T-helper 9 cell (primary cell): ENCODE measurements at places on chromosomes 1 and 21.

DNA sequence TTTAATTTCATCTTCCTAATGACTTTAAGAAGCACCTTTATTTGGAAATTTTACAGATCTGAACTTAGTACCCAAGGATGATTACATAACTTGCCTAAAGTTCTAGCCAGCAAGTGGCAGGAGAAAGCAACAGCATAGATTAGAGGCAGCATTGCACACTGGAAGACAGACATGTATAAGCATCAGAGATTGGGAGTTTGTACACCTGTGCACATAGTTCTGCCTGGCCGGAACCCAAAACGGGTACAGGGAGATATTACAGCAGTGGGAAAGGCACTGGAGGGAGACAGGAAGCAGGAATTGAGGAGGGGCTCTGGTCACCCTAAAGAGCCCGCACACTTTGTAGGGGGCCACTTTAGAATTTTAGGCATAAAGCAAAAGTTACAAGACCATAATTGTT is 19.3 kb downstream of the GBP6 start:
- DNase-seq = no peak

DNA sequence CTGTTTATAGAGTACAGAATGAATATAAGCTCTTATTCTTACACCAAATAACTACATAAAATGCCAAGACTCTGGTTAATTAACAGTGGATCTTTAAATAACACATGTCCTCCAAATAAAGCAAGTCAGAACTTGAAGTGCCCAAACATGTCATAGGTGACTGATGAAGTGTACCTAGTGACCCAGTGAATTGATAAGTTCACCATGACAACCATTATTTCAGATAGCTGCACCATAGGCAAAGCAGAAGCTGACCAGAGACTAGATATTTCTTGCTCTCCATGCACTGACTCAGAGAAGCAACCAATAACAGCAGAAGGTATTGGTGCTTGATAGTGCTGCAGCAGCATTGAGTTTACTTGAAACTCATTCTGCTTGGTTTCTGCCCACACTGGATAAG is 192.1 kb downstream of the DUSP10 start:
- DNase-seq = no peak

DNA sequence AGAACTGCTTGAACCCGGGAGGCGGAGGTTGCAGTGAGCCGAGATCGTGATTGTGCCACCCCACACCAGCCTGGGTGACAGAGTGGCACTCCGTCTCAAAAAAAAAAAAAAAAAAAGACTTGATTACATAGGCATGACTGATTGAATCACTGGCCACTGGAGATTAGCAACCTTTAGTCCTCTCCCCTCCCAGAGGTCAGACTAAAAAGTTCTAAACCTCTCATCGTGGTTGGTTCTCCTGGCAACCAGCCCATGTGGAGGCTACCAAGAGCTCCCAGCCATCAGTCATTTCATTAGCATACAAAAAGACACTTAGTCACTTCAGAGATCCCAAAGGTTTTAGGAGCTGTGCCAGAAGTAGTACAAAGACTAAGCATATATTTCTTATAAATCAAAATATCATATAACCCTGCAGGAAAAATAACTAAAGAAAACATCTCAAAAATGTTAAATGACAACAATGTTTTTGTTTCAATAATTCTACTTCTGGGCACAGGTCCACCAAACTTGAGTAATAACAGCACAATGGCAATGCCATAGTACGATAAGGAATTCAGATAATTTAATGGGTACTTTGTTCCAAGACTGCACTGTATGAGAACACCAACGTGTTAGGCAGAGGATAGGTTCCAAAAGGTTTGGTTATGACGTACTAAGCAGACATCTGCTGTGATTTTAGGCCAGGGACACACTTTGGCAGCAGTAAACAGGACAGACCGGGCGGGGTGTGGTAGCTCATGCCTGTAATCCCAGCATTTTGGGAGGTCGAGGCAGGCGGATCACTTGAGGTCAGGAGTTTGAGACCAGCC is 18.1 kb downstream of the USP48 start:
- no peak for DNase-seq

DNA sequence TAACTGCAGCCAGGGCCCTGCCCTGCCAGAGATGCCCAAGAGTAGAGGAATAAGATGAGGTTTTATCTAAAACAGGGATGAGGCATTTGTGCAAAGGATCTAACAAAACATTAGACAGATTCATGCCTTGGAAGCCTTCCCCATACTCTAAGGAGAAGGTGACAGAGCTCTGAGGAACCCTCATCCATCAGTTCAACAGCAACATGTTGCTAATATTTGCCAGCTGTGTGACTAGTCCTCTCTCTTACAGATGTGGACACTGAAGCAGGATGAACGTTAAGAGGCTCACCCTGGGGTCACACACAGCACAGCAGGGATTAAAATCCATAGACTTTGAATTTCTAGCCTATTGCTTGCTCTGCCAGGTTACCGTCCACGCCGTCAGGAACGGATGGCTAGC is 99.0 kb downstream of the ZBTB18 start:
- no peak for DNase-seq

GRCh38 chr1:29050166-29050565 is 73.5 kb downstream of the TMEM200B start:
- DNase-seq = no peak

DNA sequence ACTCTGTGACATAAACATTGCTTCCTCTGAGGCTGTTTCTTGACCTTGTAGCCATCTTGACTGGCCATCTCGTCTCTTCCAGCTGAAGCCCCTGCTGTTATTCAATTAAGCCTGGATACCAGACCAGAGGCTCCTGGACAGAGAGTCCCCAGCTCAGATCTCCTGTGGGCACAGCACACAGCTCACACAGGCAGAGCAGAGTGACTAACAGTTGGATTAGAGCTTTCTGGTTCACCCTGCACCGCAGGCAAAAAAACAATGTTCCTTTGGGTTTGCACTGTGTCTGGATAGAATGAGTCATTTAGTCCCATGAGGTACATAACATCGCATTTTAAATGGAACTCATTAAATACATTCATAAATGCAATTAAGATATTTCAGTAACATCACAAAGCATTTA is 33.4 kb upstream of the USH2A start:
- no peak for DNase-seq

DNA sequence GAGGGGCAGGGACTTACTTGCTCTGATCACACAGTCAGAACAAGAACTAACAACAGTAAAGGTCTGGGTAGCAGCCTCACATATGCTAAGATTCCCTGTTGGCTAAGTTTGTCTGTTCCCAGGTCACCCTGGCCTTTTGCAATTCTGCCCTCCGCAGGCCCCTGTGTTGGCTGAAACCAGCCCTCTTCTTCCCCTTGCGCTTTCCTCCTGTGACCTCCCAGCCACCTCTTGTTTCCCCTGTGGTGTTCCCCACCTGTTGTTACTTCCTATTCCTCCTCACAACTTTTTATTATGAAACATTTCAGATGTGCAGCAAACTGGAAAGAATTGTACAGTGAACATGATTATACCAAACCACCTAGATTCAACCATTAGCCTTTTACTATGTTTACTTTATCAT is 23.4 kb downstream of the MAPKAPK2 start:
- no peak for DNase-seq

GRCh38 chr1:81549588-81550127 is 251.1 kb upstream of the ADGRL2 start:
- no peak for DNase-seq

GRCh38 chr1:245829826-245830225 is 675.0 kb downstream of the KIF26B start:
- DNase-seq = no peak

DNA sequence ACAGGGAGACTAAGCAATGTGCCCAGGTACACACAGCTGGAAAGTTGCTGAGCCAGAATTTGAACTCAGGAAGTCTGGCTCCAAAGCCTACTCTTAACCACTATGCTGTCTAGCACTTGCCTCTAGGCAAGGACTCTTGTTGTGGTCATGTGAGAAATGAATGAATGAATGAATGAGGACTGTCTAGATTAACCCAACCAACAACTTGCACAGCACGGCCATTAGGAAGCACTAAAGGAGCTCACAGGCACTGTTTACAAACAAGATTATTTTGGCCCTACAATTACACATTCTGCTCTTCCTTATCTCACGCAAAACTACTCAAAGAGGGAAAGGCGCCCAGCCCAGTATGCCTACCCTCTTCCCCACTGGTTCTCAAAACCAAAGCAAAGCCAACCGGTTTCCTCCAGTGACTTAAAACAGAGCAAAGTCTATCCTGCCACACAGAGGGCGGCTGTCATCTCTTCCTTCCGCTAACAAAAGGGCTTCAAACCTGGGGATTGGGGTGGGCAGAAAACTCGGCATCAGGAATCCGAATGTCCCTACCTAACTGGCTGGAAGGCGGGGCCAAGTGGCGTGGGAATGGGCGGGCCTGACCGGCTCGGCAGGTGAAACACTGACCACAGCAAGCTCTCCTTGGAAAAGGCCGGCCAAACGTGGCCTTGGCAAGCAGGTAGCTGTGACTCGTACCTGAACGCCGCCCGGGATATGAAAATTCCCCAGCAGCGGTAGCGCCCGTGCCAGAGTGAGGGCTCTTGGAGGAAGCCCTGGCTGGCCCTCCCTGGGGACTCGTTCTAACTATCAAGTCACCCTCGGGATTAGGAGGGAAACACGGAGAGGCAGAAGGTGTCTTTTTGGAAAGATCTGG is 948 bp downstream of the STK40 start:
- peak; percentile 30 for DNase-seq

DNA sequence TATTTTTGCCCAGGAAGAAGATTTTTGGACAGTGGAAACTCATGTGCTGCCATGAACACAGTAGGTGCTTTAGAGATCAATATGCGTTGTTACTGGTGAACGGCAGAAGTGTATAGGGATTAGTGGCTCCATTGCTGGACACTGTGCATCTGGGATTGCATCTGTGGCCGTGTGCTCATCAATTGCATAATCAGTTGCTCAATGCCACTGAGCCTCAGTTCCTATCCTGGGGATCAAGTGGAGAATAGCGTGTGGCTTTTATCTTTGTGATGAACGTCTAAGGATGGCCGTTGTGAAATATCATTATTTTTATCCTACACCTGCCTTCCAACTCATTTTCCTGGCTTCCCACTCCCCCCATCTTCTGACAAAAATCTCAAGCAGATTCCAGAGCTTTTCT is 5.4 kb downstream of the TNN start:
- no peak for DNase-seq

DNA sequence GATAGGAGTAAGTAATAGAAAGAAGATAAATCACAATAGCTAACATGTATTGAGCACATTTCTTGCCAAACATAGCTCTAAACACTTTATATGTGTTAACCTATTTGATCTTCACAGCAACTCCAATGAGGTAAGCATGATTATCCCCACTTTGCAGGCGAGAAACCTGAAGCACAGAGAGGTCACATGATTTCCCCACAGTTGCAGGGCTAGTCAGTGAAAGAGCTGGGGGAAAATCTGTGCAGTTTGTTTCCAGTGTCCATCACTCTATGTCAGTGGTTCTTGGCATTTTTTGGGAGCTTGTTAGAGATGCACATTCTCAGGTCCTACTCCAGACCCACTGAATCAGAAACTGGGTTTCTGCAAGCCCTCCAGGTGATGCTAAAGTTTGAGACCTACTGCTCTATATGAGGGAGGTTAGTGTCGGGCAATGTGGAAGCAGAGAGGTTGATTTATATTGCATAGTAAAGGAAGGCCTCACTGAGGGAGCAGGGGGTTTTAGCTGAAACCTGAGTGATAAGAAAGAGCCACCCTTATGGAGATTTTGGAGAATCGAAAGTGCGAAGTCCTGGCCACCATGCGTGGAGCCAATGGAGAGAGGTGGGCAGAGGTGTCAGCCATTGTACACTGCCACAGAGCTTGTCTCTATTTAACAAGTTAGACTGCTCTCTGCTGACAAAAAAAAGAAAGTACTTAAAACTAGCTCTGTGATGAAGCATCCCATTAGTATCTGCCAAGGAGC is 20.9 kb downstream of the MCOLN3 start:
- DNase-seq = peak; percentile 6

DNA sequence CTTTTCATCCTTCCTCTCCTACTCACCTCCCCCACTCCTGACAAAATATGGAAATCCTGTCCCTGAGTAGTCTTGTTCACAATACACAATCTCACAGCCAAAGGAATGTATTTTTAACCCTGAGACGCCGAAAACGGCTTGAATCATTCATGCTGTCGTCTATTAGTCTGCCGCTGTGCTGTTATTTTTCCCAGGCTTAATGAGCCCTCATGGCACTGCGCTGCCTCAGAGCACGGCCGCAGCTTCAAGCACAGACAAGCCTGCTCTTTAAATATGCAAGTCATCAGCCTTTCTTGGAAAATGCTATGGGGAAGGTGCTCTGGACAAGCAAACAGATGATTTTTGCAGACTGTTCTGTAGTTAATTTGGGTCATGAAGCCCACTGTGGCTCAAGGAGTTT is 302.7 kb downstream of the DISC1 start:
- no peak for DNase-seq

- no peak for DNase-seq
Observed at GRCh38 chr1:116408803-116409720, 36.0 kb downstream of the ATP1A1 start.

- no peak for DNase-seq
Observed at GRCh38 chr1:59332983-59333382, 36.1 kb downstream of the FGGY start.

- peak; percentile 8 for DNase-seq
Observed at GRCh38 chr1:40232444-40232843, 15.3 kb upstream of the TMCO2 start.

DNA sequence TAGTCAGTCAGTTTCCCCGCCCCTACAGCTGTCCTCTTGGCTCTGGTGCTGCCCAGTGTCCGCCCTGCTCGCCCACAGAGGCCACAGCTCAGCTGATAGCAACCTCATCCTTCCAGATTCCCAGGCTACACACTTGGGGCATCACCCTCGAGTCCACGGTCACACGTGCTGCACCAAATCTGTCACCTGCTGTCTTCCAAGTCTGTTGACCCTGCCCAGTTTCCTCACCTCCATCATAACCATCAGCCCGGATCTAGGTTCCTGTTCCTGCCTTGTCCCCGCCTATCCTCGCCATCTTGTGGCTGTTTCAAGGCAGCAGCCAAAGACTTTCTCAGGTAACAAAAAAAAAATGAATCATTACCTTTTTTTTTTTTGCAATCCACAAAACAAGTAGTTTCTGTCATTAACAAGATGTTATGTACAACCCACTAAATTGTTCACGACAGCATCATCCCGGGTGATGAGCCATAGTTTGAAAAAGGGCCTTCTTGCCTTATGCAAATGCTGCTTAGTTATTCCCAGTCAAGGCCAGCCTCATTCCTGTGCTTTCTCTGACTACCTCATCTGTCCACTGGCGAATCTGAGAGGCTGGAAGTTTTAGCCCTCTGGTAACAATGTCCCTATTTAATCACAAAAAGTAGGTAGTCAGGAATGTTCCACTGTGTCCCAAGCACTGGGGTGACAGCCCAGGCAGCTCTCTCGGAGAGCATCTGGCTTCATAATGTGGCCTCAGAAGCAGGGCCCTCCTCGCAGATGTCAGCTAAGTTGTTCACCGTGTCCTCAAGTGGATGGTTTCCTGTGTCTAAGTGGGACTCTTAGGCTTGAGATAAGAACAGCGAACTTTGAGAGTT is 4.9 kb upstream of the MIIP start:
- no peak for DNase-seq
